ENCODE measurements at places on chromosomes 6 and 20.

GRCh38 chr20:35006009-35006408 lies 50.3 kb downstream of the MYH7B start:
- no peak for DNase-seq

GRCh38 chr20:64137598-64138031 lies 26.6 kb upstream of the MYT1 start:
- DNase-seq, result no peak

DNA sequence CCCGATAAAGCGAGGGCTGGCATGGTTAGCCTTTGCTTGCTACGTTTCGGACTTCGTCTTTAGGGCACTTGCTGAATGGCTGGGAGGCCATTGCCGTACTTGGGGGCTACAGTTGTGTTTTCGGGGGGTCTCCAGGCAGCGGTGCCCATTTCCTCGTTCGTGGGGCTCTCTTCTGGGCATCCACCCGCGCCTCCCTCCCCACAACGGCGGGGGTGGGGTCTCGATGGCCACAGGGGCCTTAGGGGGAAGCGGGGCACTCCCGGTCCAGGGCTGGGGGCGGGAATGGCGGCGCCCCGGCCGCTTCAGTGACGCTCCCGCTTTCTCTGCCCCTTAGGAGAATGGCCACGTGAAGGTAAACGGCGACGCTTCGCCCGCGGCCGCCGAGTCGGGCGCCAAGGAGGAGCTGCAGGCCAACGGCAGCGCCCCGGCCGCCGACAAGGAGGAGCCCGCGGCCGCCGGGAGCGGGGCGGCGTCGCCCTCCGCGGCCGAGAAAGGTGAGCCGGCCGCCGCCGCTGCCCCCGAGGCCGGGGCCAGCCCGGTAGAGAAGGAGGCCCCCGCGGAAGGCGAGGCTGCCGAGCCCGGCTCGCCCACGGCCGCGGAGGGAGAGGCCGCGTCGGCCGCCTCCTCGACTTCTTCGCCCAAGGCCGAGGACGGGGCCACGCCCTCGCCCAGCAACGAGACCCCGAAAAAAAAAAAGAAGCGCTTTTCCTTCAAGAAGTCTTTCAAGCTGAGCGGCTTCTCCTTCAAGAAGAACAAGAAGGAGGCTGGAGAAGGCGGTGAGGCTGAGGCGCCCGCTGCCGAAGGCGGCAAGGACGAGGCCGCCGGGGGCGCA lies 2.4 kb downstream of the MARCKS start:
- DNase-seq, result no peak

GRCh38 chr20:58271606-58272351 lies 37.7 kb upstream of the RAB22A start:
- no peak for DNase-seq

DNA sequence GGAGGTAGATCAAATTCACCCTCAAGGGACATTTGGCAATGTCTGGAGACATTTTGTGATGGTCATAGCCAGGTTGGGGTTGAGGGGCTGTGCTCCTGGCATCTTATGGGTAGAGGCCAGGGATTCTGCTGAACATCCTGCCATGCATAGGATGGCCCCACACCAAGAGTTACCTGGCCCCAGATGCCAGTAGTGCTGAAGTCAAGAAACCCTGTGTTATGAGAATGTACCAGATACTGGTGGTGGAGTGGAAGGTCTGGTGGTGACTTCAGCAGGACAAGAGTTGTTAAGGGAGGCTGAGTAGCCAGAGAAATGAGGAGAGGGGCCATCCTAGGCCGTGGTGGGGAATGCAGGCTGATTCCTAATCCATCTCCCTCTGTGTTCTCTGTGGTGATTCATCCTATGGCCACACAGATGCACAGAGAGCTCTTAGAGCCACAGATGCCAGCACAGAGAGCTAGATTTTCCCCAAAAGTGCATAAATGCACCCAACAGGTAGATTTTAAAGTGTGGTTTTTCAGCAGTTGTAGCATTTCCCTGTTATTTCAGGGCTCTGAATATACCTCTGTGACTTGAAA lies 43.6 kb downstream of the CDYL start:
- DNase-seq, result no peak

- DNase-seq, result no peak
Observed at GRCh38 chr6:106039897-106040592, 46.1 kb upstream of the PRDM1 start.

DNA sequence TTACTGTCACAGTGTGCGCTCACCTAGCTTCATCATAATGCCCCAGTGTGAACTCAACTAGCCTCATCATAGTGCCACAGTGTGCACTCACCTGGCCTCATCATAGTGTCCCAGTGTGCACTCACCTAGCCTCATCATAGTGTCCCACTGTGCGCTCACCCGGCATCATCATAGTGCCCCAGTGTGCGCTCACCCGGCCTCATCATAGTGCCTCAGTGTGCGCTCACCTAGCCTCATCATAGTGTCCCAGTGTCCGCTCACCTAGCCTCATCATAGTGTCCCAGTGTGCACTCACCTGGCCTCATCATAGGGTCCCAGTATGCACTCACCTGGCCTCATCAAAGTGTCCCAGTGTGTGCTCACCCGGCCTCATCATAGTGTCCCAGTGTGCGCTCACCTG lies 10.6 kb downstream of the TMEM242 start:
- DNase-seq, result no peak

GRCh38 chr20:13236990-13237720 lies 16.1 kb downstream of the ISM1 start:
- no peak for DNase-seq

- DNase-seq, result no peak
Observed at GRCh38 chr6:34158876-34159275, 13.0 kb upstream of the GRM4 start.

- DNase-seq, result no peak
Observed at GRCh38 chr20:40046703-40047102, 642.3 kb downstream of the MAFB start.

DNA sequence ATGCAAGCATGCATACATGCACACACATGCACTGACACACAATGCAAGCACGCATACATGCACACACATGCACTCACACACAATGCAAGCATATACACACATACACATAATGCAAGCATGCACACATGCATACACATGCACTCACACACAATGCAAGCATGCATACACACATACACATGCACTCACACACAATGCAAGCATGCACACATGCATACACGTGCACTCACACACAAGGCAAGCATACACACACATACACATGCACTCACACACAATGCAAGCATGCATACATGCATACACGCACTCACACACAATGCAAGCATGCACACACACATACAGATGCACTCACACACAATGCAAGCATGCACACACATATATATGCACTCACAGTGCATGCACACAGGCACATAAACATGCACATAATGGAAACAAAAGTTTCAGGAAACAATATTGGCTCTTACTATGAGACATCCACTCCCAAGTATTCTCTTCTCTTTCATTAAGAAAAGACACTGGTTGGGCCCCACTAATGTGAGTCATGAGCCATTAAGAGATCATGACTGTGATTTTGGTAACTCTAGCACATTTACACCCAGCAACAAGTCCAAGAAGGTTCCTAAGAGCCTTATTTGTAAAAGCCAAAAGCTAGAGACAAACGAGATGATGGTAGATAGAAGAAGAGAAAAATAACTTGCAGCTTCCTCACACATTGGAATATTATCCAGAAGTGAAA lies 22.2 kb downstream of the APCDD1L start:
- DNase-seq, result no peak

DNA sequence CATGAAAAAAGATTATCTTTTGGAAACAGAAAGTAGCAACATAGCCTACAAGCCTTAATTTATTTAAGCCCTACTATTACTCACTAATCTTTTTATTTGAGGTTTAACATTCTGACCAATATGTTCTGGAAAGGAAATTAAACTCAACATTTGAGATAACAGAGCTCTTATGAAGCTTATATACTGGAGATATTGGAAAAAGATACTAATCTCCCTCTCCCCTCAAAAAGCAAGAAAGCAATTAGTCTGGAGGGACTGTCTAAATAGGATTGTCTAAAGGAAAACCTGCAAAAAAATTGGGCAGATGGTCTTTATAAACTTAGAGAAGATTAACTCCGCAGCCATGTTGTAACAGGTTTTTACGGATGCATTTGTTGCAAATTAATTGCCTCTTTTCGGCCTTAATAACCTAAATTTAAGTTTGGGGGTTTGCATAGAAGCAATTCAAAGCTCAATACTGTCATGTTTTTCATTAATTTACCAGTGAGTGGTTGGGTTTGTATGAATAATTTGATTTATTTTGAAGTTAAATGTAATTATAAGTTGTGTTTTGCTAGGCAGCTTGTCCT lies 79.1 kb downstream of the SHLD1 start:
- no peak for DNase-seq

- no peak for DNase-seq
Observed at GRCh38 chr20:18019068-18019467, 38.6 kb downstream of the OVOL2 start.

- DNase-seq, result peak; percentile 60
Observed at GRCh38 chr6:31948753-31949413, 3.0 kb downstream of the CFB start.

DNA sequence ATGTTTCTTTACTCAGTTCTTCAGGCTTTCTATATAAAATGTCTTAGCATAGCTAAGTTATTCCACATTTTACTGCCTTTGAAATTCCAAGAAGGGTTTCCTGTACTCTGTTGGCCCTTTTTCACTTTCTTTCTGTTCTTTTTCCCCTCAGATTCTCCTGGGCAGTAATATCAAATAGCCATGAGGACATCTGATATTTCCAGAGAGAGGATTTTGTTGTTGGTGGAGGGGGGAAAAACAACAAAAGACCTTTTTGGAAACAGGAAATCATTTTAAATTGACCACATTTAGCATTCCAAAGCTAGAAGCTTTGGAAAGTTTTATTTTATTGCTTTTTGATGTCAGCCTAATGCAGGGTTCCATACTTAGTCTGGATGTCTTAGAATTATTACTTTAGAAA lies 445.4 kb downstream of the GJA1 start:
- no peak for DNase-seq

- DNase-seq, result no peak
Observed at GRCh38 chr6:128493877-128494276, 26.5 kb downstream of the PTPRK start.

DNA sequence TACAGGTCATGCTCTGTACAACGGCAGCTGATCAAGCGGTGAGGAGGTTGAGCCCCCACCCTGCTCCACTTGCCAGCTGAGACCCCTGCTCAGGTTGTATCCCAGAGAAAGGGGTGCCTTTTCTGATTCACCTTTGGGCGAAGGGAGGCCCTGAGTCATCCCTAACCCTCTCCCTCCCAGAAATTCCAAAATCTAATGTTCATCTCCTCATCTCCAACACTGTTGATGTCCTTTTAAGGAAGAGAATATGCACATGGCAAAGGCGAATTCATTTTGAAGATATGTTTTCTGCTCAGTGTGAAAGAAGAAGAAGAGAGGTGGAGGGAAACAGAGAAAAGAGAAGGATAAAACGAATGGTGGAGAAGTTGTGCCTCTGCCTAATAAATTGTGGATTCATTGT lies 120.5 kb downstream of the SCML4 start:
- DNase-seq, result no peak

DNA sequence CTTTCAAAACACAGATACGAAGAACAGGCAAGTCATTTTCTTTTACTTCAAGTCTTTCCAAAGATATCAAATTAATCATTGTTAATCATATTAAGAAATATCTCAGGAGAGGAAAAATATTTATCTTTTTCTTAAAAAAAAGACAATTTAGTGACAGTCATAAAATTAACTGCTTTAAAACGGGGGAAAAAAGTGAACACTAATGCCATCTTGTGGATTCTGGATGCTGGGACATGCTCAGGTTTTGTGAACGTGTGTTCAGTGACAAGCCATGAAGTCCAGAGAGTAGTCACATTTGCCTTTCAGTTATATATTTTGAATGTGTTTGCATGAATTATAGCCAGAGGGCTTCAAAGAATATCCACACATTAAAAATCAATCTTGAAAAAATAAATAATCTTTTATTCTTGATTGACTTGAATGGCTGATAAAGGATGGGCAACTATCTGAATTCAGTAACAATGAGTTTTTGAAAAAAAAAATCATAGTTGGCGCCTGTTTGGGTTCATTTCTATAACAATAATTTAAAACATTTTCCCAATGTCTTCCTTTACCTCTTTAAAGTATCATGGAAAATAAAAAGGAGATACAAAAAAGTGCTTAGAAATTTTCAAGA lies 74.7 kb upstream of the NOX3 start:
- peak; percentile 8 for DNase-seq

DNA sequence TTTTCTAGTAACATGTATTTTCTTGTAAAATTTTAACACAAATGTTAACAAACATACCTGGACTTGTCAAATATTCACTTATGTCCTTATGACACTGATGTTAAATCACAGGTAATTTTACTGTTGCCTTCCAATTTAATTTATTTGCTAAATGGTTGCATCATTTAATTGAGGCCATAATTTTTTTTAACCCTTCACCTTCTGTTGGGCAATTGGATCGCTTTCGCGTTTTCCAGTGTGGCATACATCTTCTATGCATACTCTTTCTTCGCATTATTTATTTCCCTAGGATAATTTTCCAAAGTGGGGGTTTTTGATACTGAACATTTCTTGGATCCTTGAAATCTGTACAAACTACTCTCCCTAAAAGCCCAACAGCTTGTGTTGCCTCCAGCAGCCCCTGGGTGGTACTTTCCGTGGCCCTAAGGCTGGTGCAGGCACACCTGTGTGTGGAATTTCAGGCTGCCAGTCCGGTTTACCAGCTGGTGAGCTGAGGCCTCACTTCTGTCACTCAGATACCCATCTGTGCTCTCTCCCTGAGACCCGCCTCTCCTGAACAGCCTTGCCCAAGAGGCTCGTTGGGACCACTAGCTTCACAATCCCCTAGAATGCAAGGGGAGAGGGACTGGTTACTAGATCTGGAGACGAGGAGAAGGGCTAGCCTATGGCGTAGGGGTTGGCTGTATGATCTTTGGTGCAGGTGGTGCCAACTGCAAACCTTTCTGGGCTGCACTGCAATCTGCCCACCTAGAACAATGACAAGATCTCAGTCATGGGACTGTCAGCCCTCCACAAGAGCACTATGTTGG lies 11.2 kb upstream of the C20orf144 start:
- DNase-seq, result no peak

DNA sequence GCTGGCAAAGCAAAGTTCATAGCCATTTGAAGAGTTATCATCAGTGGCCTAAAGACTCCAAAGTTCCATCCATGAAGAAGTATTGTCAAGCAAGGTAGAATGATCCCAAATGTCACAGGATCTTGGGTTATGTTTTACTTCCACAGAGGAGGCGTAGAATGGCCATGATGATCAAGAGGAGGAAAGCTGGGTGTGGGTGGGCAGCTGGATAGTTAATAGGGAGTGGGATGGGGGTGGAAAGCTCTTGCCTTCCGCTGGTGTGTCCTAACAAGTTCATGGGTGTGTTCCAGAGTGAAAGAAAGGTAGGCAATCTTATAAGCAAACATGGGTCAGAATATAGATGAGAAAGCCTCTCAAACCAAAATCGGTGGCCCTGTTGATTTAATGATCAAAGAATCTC lies 38.4 kb downstream of the PIGU start:
- no peak for DNase-seq

DNA sequence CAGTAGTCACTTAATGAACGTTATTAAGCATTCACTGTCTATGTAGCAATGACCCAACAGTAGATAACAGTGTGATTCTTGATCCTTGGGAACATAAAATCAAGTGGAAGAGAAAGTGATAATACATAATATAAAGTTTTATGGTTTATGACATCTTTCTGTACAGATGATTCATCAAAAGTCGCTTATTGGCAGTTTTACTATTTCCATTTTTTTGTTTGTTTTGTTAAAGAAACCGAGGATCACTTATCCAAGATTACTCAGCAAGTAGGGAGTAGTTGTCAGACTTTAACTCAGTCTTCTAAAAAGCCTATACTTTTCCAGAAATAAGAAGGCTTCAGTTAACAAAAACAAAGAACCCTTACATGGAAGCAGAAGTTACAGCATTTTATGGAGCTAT lies 260.8 kb downstream of the ZFAND3 start:
- no peak for DNase-seq
